ENCODE measurements at places on chromosomes 2 and 18.
A peak's percentile ranks its signal among the peaks of the same experiment; 100 is the strongest.

DNA sequence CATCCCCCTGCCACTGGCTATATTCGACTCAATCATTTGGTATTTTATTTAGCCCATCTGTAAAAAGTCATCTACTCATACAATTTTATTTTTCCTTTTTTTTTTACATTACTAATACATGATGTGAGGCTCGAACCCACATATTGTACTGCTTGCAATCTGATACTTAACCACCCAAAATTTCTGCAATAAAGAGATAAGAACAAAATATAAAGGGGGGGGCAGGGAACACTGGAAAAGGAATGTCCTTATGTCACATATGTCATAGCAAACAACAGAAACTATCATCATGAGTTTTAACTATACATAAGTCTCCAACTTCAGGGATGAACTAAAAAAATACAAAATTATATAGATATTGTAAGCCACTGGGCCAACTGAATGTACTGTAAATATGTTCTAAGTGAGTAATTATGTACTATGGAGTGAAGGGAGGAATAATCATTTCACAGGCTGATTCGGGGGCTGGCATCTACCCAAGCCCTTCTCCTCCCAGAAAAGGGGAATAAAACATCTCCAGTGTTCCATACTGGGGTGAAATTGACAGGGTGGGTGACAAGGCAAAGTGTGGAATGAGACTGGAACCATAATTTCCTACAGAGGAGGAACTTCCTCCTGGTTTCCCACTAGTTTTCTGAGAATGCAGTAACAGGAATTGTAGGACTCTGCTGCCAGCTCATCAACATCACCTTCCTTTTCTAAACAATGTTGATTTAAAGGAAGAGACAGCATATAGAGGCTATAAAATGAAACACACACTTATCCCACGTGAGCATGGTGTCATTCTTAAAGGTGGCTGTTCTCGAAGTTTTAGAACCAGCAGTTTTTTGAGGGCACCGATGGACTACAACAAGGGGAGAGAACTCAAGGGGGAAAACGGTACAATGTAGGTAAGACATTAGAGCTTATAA, 79.5 kb downstream of the FARSB start:
- no peak for DNase-seq

DNA sequence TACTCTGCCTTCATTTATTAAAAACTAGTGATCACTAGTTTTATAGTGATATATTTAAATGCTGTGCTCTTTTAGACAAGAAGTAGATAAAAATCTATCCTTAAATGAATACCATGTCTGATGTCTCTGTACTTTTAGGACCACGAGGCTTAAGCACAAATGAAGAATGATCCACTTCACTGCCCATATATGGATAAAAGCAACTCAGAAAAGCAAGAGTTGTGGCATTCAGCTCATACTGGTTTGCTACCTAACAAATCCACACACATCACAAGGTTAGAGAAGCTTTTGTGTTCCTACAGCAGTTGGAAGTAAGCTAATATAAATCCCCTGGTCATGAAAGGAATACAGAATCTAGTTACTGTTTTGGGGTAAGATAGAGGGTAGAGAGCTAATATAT, 72.7 kb upstream of the LPIN2 start:
- no peak for DNase-seq

- DNase-seq, result no peak
These were observed 28.2 kb downstream of the CALCRL start for GRCh38 chr2:187419808-187420207.

DNA sequence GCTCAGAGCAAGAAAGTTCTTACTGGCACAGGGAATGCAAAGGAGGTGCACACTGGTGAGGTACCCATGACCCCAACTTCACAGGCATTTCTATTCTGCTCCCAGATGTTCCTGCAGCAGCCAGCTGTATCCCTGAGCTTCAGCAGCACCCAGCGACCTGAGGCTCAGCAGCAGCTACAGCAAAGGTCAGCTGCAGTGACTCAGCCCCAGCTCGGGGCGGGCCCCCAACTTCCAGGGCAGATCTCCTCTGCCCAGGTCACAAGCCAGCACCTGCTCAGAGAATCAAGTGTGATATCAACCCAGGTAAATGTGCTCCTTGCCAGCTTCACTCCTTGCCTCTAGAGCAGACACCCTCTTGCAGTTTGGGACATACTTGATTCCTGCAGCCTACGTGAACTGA, 14.1 kb upstream of the RPL31 start:
- no peak for DNase-seq

DNA sequence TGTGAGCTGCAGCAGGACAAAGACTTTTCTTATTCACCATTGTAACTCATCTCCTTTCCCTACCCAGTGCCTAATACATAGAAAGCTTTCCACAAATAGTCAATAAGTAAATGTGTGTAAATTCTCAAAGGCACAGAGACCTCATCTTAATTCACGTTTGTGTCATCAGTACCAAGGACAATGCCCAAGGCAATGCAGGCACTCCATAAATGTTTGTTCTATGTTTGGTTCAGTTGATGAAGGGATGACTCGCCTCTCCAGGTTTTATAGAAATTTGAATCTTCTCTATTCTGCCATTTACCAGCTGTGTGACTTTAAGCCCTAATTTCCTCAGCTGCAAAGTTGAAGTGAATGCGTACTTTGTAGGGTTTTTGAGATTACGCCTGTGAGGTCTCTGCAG, 2.1 kb upstream of the MOGAT1 start:
- DNase-seq, result no peak

DNA sequence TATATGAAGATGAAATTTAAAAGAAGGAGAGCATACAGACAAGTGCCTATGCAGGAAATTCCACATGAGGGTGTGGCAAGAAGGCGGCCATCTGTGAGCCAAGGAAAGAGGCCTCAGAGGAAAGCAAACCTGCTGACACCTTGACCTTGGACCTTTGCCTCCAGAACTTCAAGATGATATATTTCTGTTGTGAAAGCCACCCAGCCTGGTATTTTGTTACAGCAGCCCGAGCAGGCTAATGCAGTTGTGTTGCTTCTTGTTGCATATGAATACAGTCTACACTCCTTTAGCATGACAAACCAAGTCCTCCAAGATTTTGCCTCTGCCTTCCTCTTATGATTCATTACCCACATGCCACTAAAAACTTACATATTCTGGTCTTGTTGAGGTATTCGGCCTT, 374.8 kb upstream of the TRIB2 start:
- no peak for DNase-seq

DNA sequence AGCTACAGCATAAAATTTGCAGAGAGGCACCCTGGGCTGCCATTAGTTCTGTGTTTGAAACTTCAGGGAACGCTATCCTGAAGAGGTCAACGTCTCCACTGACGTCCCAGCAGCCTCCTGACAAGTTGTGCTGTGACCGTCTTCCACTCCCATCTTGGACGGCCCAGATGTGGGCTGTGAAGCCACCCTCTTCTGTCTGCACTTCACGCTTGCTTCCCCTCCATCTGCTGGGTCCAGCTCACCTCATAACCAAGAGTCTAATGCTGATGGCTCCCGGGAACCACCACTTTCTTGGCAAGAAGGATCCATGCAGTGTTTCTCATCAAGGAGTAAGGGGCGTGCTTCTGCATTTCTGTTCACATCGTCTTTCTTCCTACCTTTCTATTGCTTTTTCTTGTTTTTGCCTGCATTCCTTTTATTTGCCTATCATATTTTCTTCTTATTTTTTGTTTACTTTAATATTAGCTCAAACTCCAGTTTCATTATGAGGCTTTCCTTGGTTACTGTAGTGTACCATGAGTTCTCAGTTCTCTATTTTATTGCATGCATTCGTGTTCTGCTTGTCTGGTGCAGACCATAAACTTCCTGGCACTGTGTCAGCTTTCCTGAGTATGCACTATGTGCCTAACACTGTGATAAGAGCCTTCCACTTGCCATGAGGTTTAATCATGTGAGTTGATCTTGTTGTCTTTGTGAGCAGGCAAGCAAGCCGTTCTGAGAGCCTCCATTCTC, 631.8 kb upstream of the RAB6C start:
- DNase-seq, result no peak

GRCh38 chr18:5414546-5414945, 119.0 kb upstream of the ZBTB14 start:
- DNase-seq, result no peak

DNA sequence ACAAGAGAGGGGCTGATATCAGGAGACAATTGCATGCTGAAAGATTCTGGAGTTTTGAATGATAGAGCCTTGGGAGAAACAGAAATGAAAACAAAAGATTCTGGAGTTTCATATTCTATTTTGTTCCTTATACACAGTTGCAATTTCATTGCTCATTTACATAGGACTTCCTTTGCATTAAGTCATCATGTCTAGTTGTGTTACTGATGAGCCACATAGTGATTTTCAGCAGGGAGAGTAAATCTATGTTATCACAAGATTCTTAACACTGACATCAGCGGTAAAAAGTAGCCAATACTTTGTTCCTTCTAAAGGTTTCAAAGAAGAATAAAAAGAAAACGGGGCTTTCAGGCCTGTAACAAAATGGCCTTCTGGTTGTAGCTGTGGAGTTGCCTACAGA, 7.1 kb downstream of the ADAM17 start:
- DNase-seq, result no peak

- no peak for DNase-seq
These were observed 114.0 kb downstream of the HIBCH start for GRCh38 chr2:190205657-190206056.

GRCh38 chr2:15653806-15654726, 62.4 kb downstream of the DDX1 start:
- no peak for DNase-seq

DNA sequence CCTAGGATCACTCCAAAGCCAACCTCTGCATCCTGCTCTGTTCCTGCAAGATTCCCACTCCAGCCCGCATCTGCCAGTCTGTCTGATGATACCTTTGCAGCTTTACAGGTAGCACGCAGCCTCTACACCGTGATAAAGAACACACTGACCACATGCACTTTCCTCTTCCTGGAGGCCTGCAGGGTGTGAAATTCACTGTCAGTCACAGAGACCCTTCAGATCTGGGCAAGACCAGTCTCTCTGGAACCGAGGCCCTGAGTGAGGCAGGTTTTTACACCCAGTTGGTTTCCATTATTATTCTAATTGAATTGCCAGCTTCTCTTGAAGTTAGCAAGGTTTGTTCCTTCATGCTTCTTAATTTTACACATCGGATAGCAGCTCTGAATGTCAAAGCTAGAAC, 30.5 kb upstream of the TWIST2 start:
- no peak for DNase-seq

DNA sequence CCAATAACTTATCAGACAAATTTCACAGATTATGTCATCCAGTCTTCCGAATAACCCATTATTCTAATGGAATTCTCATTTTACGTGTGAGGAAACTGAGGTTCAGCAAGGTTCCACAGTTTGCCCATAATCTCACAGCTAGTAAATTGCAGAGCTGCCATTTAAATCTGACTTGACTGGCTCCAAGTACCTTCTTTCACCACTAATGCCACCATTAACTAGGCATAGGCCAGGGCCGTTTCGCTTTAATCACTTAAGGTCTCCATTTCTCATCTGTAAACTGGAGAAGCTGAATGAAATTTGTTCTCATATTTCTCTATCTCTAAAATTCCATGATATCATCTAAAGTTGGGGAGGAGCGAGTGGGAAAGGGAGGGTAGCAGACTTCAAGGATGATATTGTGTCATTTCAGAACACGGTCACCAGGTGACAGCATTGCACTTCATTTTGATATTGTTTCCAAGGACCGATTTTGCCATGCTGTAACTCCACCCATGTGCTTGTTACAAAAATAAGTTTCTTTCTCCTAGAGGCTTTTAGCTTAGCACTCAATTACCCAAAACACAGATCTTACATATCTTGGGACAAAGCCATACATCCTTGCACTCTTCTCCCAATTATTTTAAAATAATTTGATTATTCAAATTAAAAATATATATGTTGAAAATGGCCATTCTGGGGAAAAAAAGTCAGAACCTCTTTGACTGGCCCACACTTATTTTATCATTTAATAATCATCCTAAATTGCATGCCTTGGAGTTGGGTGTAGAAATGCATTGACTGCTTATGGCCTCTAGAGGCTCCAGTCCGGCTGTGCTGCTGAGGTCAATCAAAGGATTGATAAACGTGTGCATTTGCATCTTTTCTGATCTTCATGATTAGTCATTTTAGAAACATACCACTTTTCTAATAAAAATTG, 123.8 kb downstream of the AKAIN1 start:
- DNase-seq, result peak; percentile 43

- DNase-seq, result no peak
These were observed 511.4 kb downstream of the RNF144A start for GRCh38 chr2:7428454-7429204.

DNA sequence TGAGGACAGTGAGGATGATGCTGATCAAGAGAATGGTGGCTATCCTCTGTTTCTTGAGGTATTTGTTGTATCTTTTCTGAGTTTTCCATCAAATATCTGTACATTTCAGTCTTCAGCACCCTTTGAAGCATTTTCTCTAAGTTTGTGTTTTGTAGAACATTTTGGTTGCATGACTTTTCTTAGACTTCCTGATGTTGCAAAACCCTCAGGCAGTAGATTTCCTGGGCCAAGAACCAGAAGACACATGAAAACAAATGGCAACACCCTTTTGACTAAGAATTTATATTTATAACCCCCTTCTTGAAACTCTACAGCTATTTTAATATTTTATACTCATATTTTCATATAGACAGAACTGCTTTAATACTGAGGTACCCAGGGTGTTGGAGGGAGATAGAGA, 16.2 kb downstream of the HNMT start:
- no peak for DNase-seq

- DNase-seq, result no peak
These were observed 695.6 kb upstream of the GCFC2 start for GRCh38 chr2:76406134-76406855.

GRCh38 chr2:98501876-98502275, 57.2 kb downstream of the INPP4A start:
- DNase-seq, result no peak

GRCh38 chr2:182300608-182301007, 126.2 kb downstream of the PDE1A start:
- DNase-seq, result no peak

DNA sequence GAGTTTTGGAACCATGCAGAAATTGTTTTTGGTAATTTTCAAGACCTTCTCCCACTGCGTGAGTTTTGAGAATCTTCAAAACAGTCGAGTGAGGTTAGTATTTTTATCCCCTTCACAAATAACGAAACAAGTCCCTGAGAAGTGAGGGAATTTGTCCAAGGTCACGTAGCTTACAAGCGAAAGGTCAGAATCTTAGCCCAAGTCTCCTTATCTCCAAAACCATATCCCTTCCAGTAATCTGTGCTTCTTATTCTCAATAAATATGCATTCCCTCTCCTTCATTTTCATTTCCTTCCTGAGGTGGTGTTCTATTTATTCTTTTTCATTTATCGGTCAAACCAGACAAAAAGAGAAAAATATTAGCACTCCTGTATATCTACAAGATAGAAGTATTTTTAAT, 163.6 kb downstream of the MREG start:
- no peak for DNase-seq

GRCh38 chr2:122078451-122078850, 323.0 kb downstream of the TSN start:
- no peak for DNase-seq

GRCh38 chr2:219455581-219455980, 20.9 kb downstream of the SPEG start:
- DNase-seq, result no peak

- DNase-seq, result no peak
These were observed 419.5 kb upstream of the CELF4 start for GRCh38 chr18:37985126-37985525.
